ENCODE measurements at places on chromosomes 2 and 18.

DNA sequence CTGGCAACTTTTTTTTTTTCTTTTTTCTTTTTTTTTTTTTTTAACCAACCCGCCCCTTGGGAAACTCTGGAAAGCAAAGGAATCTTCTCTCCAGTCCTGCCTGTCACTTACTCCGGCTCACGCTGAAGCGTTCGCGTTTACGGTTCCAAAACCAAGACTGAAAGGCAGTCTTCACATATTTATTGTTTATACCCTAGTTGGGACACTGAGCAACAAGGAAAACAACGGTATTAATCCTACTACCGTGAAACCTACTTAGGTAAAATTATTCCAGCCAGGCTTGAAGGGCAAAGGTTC, 125.4 kb downstream of the OSBPL1A start:
- no peak for DNase-seq

DNA sequence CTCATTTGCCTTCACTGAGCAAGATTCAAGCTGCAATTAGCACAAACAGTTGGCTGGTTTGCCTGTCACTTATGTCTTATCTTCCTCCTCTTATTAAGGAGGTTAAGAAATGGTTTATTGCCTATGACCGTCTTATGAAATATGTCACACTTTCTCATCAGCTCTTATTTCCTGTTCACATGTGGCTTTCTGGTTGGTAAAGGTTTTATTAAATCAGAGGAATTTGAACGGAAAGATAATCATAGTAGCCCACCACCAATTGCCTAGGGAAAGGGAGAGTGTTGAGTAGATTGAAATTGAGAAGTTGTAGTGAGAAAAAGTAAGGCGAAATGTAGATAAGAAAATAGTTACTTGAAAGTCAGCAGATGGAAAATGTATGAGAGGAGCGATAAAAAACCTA, 4.2 kb upstream of the IL1R1 start:
- DNase-seq = no peak

DNA sequence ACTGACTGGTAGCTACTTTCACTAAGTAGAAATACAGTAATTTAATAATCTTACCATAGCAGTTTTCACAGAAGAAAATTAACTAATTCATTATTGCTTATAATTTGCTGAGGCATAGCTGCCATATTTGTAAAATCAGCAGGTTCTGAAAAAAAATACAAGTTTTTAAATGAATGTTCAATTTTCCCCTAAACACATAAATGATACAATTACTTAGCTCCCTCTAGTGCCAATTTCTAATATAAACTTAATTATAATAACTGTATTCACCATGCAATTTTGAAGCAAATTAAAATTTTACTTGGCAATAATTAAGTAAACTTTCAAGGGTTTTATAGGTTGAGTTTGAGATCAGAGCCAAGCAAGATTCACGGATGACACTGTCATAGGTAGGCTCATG, 1321.6 kb upstream of the ACVR2A start:
- no peak for DNase-seq

DNA sequence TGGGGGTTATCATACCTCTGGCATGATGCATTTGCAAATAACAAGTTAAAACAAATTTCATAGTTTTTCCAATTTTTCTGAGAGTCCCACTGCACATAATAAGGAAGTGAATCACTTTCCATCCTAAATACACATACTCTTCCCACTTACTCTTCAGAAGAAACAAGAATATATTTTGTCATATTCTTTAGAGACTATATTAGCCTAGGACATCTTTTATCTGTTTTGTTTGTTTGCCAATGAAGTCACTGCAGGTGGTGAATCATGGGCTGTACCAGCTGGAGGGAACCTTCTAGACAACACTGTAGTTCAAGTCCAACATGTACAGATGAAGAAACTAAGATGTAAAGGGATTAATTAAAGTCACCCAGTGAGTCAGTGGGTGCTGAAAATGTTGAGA, 116.8 kb downstream of the XIRP2 start:
- DNase-seq = no peak

GRCh38 chr2:187403568-187404260, 44.3 kb downstream of the CALCRL start:
- no peak for DNase-seq

GRCh38 chr2:186460465-186460864, 25.6 kb upstream of the ZC3H15 start:
- no peak for DNase-seq

DNA sequence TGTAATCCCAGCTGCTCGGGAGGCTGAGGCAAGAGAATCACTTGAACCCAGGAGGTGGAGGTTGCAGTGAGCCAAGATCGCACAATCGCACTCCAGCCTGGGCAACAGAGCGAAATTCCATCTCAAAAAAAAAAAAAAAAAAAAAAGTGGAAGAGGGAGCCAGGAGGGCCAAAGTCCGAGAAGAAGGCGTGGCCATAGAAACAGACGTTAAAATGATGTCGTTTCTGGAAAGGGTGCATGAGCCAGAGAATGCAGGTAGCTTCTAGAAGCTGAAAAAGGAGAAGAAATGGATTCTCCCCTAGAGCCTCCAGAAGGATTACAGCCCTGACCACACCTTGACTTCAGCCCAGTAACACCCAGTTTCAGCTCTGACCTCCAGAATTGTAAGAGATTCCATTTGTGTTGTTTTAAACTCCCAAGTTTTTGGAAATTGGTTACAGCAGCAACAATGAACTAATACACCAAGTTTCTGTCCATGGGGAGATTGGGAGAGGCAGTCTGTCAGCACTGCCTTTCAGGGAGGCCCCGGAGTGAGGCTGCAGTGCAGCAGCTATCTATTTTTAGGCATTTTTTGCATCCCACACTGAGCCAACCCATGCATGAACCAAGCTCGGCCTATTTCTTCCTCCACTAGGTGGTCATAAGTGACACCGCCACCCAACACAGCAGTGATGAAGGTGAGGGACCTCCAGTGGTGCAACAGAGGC, 14.2 kb upstream of the TRAF3IP1 start:
- DNase-seq = no peak

DNA sequence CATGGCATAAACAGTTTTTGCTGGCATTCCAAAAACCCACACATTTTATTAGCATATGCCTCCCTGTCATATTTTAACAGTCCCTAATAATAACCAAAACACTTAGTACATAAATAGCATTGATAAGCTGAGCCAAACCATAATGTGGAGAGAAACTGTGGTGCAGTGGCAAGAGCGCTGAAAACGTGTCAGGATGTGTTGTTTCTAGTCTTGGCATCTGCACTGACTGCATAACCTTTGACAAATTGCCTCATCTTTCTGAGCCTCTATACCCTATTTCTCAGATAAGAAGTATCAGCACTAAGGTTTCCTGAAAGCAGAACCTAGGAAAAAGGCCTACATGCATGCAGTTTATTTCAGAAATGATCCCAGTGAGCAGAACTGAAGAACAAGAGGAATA, 41.4 kb downstream of the RAD51AP2 start:
- DNase-seq = no peak

DNA sequence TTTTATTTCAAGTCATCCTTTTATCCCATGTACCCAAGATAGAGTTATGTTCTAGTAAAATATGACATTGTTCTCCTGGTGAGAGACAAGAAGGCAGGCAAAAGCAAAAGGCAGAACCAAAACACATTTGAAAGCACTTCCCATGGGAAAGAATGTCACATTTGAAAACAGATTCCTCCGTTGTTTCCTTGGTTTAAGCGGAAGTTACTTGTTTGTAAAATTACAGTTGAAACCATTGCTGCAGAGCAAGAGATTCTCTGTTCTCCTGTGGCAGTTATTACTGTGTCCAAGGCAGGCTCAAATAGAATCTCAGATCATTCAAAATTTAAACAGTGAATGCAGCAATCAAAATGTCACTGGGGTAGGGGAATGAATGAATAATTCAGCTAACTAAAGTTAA, 149.6 kb downstream of the MTCL1 start:
- DNase-seq = no peak

DNA sequence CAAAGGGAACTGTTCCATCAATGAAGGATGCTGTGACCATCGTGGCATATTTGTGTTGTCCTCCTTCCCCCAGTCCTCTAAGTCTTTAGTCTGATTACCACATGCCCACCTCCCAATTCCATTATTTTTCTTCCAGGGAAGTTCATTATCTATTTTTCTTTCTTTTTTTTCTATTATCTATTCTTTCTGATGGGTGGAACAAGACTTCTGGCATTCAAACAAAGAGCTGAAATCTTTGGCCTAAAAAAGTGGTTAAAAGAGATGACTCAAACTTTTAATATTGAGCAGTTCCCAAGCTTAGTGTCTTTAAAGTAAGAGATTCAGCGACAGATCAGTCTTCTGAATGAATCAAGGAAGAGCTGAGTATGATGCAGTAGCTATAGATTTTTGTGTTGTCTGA, 66.6 kb downstream of the DIS3L2 start:
- DNase-seq = no peak

DNA sequence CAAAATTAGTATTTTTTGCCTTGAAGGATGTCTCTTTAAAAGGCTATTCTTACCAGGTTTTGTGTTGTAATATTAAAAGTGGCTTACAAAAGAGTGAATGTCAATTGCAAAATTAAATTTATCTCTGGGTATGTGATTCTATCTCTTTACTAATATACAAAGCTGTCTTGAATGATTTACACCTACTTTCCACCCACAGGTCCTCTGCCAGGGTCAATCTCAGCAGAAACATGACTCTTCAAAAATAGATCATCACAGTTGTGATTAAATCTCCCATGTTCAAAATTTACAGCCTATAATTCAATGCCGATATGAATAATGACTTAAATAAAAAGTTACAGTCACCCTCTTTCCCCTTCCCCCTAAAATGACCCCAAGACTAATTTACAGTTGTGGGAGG, 78.8 kb downstream of the SLC8A1 start:
- DNase-seq = no peak

- no peak for DNase-seq
Measured at GRCh38 chr2:46305767-46306166, 8.6 kb downstream of the EPAS1 start.

GRCh38 chr18:10264260-10264659, 190.2 kb upstream of the APCDD1 start:
- no peak for DNase-seq

- DNase-seq = no peak
Measured at GRCh38 chr2:134863446-134863845, 25.0 kb downstream of the ACMSD start.

DNA sequence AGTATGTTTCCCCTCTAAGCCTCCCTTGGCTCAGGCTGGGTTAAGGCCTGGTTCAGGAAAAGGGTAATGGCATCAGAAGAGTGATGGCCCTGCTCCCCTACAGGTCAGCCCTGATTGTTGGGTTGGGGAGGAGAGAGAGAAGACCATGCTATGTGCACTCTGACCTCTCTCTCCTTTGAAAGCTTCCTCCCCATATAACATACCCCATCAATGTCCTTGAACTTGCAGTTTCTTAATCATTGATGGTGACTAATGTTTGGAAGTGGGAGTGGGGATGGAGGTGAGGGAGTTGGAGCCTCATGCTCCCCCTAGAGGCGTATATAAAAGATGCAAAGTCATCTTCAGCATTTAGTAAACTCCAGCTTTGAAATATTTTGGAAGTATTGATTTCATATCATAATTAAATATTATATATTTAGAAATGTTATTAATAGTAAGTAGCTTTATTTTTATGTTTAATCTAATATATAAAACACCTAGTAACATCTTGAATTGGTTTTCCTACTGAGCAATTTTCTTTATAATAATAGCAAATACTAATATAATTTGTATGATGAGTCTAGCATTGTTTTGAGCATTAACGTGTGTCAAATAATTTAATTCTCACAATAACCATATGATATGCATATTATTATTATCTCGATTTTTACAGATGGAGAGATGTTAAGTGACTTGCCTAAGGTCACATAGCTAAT, 8.8 kb downstream of the PLCL1 start:
- DNase-seq = no peak

GRCh38 chr18:62091487-62092120, 95.3 kb downstream of the PIGN start:
- no peak for DNase-seq

DNA sequence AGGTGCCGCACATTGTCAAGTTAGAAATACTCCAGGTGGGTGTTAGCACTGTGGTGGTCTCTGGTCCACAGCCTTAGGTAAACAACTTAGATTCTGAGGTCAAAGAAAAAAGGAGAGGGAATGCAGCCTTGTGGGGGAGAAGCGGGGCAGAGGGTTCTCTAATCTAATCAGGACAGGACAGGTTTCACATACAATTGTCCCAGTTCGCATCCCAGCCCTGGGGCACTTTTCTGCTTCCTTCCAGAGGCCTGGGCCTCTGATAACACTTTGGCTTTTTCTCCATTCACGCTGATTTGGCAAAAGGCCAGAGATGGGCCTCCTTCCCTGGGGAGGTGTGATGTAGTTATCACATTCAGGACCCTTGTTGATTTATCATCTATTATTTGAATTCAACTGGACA, 32.5 kb downstream of the SLC1A4 start:
- DNase-seq = no peak

GRCh38 chr2:64861452-64862397, 127.5 kb upstream of the SLC1A4 start:
- DNase-seq = no peak

DNA sequence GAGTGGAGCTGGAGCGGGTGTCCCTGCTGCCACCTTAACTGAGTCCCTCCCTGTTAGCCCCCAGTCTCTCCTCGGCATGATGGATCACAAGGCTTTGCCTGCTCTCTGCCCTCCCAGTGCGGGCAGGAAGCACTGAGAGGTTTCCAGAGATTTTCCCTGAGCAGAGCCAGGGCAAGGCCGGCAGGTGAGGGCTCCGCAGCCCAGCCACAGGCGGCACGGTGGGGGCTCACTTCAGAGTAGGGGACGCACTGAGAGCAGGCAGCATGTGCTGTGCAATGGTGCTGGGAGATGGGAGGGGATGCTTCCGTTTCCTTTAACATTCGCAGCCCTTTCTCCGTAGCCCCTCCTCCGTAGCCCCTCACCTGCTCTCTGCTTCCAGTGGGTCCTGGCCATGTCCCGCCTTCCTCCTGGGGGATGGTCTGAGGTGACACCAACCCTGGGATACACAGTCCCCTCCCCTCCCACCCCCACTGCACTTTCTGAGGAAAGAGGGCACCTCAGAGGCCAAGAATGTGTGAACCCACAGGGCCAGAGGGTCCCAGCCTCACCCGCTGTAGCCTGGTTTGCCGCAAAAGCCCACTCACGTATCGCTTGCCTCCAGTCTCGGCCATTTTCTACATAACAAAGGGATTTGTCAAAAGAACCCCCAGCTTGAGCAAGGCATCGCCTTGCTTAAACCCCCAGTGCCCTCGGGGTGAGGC, 10.7 kb downstream of the KCNF1 start:
- no peak for DNase-seq

DNA sequence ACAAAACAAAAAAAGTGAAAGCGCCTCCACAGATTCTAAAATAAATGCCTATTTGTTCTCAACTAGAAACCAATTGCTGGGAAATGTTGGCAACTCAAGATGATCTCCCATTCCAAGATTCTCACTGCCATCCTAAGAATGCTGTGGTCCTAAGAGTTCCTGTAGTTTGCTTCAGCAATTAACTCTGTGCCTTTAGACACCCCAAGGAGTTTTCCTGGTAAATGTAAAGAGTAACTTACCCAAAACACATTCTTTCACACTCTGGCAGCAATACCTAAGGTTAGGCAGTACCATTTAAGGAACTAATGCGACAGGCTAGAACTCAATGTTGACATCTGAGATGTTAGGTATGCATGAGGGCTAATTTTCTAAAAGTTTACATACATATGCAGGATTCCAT, 58.8 kb upstream of the TANK start:
- DNase-seq = no peak

GRCh38 chr2:18516112-18516511, 44.3 kb downstream of the RDH14 start:
- no peak for DNase-seq

- DNase-seq = no peak
Measured at GRCh38 chr2:103780088-103780702, 1018.4 kb downstream of the TMEM182 start.

Measured in NK-92 treated with Interleukin-12 subunit alpha and Interleukin-12 subunit beta, amount 100 ng/mL, for 24 hours (cell line).